Stimulated activated CD4-positive, alpha-beta T cell treated with anti-CD3 and anti-CD28 coated beads, Interleukin-1b, Interleukin-23, amount 100 ng/mL, for 24 hours (primary cell): ENCODE measurements at places on chromosomes 11 and 22.

GRCh38 chr11:72303179-72303578 is 59.2 kb upstream of the PHOX2A start:
- no peak for DNase-seq

- no peak for DNase-seq
Observed at GRCh38 chr22:23570681-23571080, 9.4 kb downstream of the IGLL1 start.

DNA sequence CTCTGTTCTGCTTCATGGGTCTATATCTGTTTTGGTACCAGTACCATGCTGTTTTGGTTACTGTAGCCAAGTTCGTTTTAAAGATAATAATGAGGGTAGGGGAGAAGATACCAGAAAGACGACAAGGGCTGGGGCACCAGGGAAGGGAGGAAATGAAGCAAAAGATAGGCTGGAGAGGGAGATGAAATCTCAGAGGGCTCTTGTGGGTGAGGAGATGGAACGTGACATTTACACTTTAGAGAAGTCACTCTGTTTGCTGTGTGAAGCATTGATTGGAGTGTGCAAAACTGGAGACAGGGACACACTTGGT is 33.5 kb downstream of the OR4D9 start:
- DNase-seq: no peak

DNA sequence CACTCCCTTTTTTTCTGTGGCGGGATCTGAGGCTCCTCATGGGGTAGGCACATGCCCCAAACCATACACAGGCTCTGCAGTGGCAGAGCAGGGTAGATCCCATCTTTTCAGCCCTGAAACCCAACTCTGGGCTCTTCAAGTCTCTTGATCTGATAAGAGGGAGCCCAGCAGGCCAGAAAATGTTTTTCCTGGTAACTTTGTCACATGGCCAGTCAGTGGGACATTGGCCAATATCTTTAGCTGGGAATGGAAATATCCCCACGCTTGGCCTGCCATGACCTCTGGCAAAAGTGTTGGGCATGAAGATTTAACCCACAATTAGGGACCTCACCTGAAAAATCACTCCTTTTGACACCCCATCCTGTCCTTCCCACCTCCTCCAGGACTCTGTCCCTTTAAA is 8.1 kb downstream of the INPP5J start:
- DNase-seq: no peak

DNA sequence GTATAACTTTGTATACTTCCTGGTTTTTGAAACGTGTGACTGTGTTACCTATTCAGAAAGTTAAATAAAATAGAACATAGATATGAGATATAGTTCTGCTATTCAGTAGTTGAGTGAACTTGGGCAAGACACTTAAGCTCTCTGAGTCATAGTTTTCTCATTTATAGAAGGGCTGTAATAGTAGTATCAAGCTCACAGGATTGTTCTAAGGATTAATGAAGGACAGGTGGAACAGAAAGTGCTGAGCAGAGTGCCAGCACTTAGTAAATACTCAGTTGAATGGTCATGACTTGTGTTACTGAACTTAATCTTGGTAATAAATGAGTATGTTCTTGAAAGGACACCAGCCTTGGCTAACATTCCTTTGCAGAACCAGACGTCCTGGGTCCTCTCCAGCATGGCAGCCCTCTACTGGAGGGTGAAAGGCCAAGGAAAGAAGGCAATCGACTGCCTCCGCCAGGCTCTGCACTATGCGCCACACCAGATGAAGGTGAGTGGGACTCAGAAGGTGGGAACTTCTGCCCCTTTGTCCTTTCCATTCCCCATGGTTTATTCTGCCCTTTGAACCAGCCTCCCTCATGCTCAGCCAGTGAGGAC is 131.2 kb downstream of the TTC17 start:
- no peak for DNase-seq

GRCh38 chr11:40987776-40988435 is 471.5 kb downstream of the LRRC4C start:
- DNase-seq: no peak

GRCh38 chr11:82759649-82760048 is 26.0 kb upstream of the FAM181B start:
- DNase-seq: no peak

GRCh38 chr11:66457826-66458225 is 8.9 kb upstream of the PELI3 start:
- no peak for DNase-seq

DNA sequence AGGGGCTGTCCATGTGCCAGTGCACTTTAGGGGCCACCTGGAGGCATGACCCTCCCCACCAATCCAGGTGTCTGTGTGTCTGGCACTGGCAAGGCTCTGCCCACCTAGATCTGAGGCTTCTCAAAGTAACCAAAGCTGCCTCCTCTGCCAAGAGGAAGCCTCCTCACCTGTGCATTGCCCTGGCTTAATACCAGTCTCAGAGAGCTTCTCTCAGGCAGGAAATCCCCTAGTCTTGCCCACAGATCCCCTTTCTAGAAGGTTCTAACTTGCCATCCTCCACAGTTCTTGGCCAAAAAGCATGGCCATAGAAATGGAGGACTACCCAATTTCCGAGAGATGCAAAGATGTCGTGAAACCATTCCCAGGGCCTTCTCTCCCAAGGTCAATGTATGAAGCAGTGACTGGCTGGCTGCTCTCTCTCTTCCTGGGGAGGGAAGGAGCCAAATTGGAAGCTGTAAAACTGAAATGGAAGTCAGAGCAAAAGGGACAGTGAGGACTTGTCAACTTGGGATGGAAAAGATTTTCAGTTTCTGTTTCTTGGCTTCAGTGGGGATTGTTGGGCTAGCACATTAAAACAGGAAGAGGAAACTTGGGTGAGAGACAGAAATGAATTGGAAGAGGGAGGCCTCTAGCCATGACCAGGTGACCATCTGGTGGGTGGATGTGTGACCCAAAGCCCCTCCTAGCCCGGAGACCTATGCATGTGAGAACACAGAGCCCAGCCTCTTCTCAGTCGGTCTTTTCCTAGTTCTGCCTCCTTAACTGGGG is 68.8 kb downstream of the PRDM11 start:
- DNase-seq: no peak

GRCh38 chr11:100546714-100547113 is 140.4 kb upstream of the ARHGAP42 start:
- no peak for DNase-seq

DNA sequence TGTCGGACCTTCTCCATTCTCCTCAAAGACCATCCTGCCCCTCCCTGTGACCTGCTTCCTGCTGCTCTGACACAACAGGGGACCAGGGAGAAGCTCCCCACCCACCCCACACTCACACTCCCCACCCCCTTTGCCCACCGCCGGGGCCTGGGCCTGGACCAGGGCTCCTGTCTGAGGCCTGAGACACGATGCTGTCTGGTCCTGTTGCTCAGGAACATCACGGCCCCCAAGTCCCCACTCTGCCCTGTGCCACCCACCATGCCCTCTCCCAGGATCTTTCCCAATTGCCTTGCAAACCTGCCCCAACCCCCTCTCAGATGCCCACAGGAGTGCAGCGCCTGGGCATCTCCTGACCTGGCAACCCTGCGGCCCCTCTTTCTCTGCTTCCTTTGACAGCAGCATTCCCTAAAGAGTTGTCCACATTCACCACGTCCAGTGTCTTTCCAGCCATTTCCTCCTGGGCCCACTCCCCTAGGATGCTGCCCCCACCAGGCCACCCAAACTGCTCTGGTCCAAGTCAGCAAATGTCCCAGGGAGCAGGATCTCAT is 10.8 kb downstream of the CSF2RB start:
- no peak for DNase-seq

DNA sequence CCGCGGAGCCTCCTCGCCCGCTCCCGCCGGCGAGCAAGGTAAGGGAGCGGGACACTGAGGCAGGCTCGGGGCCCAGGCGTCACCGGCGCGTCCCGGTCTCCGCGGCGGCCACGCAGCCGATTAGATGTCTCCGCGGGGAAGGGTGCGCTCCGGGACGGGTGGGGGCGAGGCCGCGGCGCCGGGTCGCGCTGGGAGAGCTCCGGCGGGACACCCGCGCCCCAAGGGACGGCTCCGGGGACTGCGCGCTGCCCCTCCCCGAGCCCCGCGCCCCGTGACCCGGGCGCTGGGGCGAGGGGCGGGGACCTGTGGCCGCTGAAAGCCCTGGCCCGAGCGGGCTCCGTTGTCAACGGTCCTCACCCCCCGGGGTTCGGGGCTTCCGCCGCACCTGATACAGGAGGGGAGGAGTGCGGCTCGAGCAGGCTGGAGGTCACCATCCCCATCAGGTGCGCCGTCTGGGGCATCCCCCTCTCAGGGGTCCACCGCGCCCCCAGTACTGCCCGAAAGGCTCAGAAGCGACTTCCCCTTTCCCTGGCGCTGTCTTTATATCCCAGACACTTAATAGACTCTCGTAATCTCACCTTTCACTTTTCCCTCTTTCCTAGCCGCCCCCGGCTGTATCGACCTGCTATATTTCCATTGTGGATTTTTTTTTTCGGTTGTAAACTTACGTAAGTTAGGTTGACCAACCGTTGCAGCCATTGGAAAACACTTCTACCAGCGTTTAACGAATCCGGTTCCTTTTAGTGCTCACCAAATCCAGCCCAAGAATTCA is 573 bp downstream of the PPFIA1 start:
- peak; percentile 8 for DNase-seq

GRCh38 chr11:41273908-41274307 is 185.5 kb downstream of the LRRC4C start:
- no peak for DNase-seq

- DNase-seq: no peak
Observed at GRCh38 chr11:134907636-134908035, 495.6 kb upstream of the B3GAT1 start.

GRCh38 chr22:29917052-29917902 is 34.3 kb downstream of the MTMR3 start:
- DNase-seq: no peak

DNA sequence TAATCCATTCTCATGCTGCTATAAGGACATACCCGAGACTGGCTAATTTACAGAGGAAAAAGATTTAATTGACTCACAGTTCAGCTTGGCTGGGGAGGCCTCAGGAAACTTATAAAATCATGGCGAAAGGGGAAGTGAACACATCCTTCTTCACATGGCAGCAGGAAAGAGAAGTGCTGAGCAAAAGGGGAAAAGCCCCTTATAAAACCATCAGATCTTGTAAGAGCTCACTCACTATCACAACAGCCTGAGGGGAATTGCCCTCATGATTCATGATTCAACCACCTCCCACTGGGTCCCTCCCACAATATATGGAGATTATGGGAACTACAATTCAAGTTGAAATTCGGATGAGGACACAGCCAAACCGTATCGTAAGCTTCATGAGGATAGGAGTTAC is 3.8 kb upstream of the CYB5R2 start:
- no peak for DNase-seq

DNA sequence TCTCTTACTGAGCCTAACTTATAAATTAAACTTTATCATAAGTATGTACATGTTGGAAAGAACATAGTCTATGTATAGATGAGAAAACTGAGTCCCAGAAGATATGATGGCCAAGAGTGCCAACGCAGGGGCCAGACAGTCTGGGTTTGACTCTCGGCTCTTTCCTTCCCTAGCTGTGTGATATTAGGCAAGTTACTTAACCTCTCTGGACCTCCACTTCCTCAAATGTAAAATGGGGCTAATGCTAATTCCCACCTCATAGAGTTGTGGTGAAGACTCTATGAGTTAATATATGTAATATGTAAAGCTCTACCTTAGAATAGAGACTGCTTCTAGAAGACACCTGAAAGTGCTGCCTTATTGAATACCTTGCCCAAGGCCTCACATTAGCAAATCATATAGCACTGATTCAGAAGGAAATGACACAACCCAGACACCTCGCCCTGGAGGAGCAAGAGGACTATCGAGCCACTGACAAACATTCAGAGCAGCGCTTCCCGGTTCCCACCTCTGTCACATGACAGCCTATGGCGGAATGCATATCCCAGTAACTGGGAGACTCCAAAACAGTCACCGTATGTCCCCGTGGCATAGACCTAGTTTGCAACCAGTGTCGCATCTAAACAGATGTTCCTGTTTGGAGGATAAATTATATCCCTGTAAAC is 11.3 kb upstream of the CCDC86 start:
- DNase-seq: no peak

GRCh38 chr22:41925783-41926460 is 684 bp downstream of the TNFRSF13C start:
- DNase-seq: peak; percentile 59

GRCh38 chr11:10303558-10304363 is 1.1 kb upstream of the ADM start:
- no peak for DNase-seq

- DNase-seq: no peak
Observed at GRCh38 chr22:17436981-17437412, 67.7 kb downstream of the CECR2 start.

DNA sequence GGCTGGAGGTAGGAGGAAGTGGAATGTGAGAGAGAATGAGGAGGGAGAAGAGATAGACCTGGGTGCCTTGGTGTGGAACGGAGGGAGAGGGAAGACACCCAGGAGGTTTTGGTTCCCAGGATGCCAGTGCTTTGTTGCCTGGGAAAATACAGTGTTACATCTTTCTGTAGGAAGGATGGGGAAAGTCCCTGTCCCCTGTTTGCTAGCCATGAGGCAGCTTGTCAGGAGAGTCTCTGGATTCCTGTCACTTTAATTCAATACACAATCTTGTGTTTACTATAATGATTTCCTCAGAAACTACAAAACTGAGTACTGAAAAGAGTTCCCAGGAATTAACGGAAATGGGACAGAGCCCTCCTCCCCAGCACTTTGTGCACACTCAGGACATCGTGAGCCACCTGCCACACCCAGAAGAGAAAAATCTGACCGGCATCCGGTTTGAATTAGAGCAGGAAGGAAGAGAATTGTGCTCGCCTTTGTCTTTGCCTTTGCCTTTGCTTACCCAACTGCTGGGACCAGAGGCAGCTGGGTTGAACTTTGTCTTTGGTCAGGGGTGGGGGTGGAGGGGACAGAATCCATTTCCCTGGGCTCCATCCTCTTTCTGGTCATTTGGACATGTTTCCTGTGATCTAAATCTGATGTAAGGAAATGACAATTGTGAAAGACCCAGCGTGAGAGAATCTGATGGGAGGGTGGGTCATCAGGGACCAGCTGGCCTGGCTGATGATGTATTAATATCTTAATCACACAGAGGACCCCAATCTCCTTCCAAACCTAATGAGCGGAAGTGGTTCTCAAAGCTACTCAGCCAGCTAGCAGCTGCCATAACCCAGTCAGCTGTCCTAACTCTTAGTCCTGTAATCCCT is 1.3 kb upstream of the LIMK2 start:
- no peak for DNase-seq

- no peak for DNase-seq
Observed at GRCh38 chr22:41127451-41127850, 35.1 kb downstream of the EP300 start.

GRCh38 chr11:72721689-72722049 is 30.5 kb downstream of the ARAP1 start:
- DNase-seq: peak; percentile 15

DNA sequence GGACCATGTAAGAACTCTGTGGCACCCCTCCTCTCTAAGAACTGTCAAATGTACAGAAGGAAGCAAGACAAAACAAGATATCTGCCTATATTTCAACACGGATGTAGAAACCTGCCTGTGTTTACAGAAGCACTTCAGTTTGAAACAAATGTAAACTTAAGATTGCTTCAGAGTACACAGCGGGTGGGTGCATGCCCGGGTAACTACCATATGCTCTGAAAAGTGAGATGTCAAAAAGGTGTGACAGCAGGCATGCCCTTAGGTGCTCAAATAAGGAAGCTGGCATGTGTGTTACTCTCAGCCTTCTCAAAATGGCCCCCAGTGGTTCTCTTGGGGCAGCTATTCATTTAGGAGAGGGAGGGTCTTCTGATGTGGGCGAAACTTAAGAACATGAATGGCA is 5.2 kb downstream of the ACP2 start:
- no peak for DNase-seq

- DNase-seq: no peak
Observed at GRCh38 chr11:34433899-34434298, 4.8 kb upstream of the CAT start.
